ENCODE measurements at places on chromosomes 3 and 15.
A peak's percentile ranks its signal among the peaks of the same experiment; 100 is the strongest.

- DNase-seq: peak; percentile 6
Measured at GRCh38 chr3:98733053-98733811, 29.9 kb upstream of the ST3GAL6 start.

DNA sequence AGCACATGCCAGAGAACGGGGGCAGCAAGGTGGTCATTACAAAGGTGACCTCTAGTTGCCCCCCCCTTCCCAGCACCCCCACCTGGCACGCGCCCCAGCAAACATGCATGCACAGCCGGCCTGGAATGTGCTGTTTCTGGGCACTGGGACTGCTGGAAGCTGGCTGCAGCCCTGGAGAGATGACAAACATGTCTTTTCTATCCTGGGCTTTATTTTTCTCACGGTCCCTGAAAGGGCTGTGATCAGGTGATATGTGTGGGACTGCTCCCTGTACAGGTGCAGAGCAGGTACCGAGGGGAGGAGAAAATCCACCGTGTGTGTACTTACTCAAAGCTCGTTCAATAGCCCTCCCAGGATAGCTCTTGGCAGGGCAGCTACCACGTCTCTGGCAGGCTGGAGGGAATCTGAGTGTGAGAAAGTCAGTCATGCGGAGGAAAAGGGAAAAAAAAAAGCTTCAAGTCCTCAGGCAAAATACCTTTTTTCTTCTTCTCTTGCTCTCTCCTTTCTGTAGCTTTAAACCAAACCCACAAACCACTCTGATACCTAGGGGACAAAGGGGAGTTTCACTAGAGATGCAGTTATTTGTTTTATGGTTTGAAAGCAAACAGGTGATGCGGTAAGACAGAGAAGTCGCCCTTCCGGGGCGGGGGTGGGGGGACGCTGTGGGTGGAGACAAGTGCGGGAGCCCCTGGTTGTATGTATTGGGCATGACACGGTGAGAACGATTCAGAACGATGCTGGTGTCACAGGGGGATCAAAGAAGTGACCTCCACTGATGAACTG is 5.0 kb upstream of the HES1 start:
- DNase-seq: peak; percentile 84

DNA sequence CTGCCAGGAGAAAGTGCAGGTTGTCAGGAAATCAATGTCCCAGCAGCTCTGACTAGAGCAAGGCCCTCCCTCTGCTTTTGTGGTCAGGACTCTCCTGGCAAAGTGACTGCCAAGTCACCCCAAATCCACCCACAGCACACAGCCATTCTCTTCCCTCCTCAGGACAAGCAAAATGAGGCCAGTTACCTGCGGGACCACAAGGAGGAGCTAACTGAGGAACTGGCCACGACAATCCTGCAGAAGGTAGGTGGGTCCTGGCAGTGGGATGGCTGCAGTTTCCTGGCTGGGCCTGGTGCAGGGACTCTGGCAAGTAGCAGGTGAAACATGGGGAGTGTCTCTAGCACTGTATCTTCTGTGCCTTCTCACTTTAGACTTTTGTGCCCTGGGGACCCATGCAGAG is 142.5 kb upstream of the EIF1B start:
- no peak for DNase-seq

GRCh38 chr15:63389902-63390670 is 8.4 kb upstream of the CA12 start:
- DNase-seq: peak; percentile 84

DNA sequence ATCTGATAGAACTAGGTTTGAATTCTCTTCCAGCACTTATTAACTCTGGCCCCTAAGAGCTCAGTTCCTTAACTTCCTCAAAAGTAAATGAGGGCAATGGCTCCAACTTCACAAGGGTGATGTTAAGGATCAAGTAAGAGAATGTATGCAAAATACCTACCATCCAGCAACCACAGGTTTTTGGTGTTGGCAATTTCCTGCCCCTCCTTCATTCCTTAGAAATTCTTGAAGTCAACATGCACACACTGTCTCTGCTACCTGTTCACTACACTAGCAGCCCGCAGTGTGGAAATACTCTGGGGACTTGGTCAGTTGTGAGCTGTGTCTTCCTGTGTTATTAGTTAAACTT is 5.0 kb downstream of the ZBED2 start:
- no peak for DNase-seq

DNA sequence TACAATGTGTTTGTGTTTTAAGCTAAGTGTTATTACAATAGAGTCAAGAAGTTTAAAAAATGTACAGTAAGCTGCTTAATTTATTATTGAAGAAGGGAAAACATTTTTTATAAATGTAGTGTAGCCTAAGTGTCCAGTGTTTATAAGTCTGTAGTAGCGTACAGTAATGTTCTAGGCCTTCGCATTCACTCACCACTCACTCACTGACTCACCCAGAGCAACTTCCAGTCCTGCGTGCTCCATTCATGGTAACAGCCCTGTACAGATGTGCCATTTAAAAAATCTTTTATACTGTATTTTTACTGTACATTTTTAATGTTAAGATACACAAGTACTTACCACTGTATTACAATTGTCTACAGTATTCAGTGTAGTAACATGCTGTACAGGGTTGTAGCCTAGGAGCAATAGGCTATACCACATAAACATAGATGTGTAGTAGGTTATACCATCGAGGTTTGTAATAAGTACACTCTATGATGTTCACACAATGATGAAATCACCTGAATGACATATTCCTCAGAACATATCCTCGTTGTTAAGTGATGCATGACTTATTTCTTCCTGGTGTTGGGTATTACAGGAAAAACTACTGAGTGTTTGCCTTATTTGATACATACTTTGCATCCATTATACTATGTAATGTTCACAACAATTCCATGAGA is 156.6 kb upstream of the NUDT16 start:
- no peak for DNase-seq

DNA sequence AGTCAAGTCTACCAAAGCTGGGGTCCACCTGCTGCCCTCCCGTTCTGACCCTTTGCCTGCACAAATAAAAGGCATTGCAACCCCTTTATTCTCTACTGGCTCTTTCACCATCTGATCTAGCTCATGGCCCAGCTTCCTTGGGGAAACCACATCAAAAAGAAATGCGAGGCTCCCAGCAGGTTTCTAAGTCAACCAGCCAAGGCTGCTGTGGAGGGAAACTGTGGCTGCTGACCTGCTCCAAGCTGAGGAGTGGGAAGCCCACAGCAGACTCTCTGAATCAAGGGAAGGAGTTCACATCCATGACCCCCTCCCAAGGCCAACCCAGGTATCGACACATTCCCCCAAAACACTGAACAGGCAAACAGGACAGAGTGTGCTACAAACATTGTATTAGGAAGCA is 25.2 kb upstream of the SLCO2A1 start:
- DNase-seq: no peak

DNA sequence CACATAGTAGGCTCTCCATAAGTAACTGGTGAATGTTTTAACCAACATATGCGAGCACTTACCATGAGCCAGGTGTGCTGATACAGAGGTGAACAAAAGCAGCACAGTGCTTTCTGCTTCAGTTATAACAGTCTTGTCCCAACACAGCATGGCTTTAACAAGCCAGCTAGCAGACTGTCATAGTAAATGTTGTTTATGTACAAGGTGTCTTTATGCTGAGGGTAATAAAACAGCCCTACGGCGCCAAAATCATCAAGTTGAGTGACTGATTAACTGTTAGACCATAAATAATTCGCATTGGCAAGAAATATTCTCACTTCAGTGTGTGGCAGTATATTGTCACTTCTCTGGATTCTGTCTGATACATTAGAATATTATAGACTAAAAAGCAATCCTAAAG is 646.0 kb upstream of the CFAP20DC start:
- no peak for DNase-seq
